ENCODE measurements at places on chromosomes 2 and 18. TPM values are rescaled to one million over a fixed set of nuclear protein-coding genes. Genes with fewer than 3 reads are reported as not detected.

CLEC4F gene
- total RNA-seq: not detected

HOXD12 gene
- total RNA-seq: not detected

SLC5A7 gene
- not detected for total RNA-seq

SLC25A52 gene
- total RNA-seq: not detected

- DNase-seq: no peak
Observed at GRCh38 chr2:236574424-236575145, 5.0 kb downstream of the ACKR3 start.

DNA sequence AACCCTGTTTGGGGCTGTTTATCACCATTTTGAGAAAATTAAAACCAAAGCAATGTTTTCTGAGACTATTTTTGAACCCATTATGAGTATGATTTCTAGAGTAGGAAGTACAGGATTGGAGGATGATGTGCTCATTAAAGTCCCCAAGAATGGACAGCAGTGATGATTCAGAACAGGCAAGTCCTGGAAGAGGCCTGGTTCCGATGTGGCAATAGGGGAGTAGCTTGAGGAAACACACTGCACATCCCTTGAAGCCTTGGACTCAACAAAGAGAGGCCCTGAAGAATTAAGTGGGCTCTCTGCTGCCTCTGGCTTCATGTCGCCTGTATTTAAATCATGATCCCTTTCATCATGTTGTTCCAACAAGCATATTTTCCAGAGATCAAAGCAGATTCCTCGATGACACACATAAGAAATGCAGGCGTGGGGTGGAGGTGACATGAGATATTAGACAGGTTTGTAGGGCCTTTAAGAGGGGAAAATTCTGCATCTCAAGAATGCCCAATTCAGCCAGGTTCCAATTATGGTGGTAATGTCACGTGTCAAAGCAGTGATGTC lies 242.2 kb downstream of the FHOD3 start:
- peak; percentile 36 for DNase-seq

- DNase-seq: no peak
Observed at GRCh38 chr2:134718023-134718816, 580 bp downstream of the TMEM163 start.

DNA sequence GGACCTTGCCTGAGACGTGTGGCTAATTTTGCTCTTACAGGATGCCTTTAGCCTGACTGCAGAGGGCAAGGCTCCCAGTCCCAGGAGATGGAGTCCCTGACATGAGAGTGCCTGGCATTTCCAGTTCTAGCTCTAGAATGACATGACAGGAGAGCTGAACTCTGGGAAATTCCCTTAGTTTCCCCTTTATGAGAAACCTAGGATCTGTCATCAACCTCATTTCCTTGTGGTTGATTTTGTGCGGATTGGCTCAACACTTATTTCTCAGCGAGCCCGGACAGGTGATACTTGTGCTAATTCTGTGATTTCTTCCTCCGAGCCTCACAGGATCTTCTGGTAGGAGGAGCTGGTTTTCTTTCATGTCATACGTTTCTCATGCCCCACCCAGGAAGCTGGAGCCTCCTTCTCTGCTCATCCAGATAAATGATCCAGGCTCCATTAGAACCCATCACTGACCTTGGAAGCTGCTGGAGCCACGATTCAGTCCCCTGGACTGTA lies at the start of gene IL36G:
IL36G (plus strand) TSS at position 448 of the 498 bp plus-strand sequence. CDS start 633 bp downstream, outside the sequence.
- no peak for DNase-seq

DNA sequence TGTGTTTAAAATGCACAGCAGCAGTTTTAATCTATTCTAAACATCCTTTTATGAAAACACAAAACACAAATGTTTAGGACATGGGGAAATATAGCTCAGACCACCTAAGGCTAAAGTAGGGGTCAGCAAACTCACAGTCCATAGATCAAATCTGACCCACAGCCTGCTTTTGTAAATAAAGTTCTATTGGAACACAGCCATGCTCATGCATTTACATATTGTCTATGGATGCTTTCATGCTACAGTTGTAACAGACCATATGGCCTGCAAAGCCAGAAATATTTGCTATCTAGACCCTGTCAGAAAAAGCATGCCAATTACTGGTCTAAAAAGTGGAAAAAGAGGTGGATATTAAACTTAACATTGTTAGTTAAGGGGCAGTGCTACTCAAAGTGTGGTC lies 1105.4 kb upstream of the KLHL29 start:
- no peak for DNase-seq
